CD14-positive monocyte (primary cell): ENCODE measurements at places on chromosomes 12 and 14.

DNA sequence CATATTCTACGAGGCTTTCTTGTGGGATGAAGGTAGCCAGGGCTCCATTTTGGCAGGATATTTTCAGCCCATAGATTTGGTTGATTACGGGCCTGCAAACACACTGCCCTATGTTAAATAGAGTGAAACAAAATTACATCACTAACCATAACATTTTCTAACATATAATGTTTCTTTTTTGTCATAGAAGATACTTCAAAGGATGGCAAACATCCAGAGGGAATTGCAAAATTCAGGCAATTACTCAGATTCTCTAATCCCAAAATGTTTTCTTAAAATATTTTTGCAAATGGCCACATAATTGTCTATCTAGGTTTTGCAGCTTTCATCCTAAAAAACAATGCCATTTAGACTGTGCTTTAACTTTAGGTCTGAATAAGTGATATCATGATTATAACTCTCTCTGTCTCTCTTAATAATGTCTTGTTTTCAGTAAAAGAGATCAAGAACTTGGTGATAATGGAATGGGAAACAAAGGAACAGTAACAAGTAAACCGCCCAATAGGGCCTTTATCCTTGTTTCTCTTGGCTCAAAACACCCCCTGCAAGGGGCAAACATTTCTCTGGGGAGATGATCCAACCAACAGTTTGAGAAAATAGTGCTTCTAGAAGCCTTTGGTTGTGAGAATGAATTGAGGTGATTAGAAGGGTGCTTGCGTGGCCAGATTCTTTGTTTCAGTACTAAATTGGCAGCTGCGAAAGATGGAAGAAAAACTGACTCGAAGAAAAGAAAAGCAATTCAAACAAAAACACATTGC, 54.4 kb upstream of the BTG1 start:
- no peak for DNase-seq

GRCh38 chr12:98373025-98373554, 142.3 kb upstream of the TMPO start:
- peak; percentile 2 for DNase-seq

GRCh38 chr14:55116246-55117030, 12.6 kb upstream of the LGALS3 start:
- peak; percentile 43 for DNase-seq

GRCh38 chr12:3122841-3123678, 45.9 kb downstream of the TSPAN9 start:
- no peak for DNase-seq

GRCh38 chr14:54310151-54310850, 86.5 kb upstream of the CDKN3 start:
- no peak for DNase-seq

GRCh38 chr12:1696800-1697199, 5.9 kb downstream of the ADIPOR2 start:
- DNase-seq: no peak

DNA sequence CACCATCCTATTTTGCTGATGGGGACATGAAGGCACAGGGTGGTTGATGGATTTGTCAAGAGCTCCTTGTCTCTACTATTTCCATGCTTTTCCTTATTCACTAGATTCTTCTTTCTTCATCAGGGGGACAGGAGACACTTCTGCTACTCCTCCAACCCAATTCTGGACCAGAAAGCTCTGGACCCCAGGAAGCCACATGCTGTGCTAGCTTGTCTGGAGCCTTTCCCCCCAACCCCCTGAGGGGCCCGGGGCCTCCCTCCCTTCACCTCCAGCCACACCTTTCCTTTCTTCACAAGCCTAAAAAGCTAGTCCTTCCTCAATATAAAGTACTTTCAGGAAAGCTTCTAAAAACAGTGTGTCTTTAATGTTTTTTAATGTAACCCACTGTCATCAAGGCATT, 75.1 kb upstream of the CAPRIN2 start:
- DNase-seq: no peak

DNA sequence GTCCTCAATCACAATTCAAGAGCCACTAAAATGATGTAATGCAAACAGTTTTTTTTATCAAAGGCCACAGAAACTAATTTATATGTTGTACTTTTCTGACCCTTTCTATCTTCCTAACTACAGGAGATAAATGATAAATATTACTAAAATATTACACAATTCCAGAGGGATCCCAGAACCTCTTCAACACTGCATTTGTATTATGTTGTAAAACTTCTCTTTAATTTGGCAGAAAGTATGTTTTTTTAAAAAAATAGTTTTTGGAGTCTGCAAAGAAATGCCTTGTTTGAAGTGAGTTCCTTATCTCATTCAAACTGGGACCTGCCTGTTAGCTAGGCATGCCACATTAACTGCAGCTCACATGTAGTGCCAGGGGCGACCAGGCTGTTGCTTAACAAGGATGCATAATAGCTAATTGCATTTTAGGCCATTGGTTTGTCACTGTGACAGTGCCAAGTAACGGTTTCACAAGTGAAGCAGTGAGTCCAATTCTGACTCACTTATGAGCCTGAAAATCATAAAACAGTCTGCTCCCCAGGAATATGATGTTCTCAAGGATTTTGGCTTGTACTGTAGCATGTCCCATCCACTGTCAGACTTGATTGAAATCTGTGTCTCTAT, 266.9 kb downstream of the KTN1 start:
- no peak for DNase-seq

- no peak for DNase-seq
Measured at GRCh38 chr14:30799933-30800332, 74.4 kb upstream of the COCH start.

DNA sequence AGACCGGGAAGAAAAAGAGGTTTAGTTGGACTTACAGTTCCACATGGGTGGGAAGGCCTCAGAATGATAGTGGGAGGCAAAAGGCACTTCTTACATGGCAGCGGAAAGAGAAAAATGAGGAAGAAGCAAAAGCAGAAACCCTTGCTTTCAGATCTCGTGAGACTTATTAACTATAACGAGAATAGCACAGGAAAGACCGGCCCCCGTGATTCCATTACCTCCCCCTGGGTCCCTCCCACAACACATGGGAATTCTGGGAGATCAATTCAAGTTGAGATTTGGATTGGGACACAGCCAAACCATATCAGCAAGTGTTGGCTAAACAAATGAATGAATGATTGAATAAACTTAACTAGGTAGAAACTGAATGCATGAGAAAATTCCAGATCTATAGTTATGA, 85.3 kb upstream of the PARP11 start:
- no peak for DNase-seq

- DNase-seq: no peak
Measured at GRCh38 chr14:72801381-72801812, 92.5 kb downstream of the DPF3 start.

- no peak for DNase-seq
Measured at GRCh38 chr12:84502180-84502860, 410.3 kb downstream of the SLC6A15 start.

DNA sequence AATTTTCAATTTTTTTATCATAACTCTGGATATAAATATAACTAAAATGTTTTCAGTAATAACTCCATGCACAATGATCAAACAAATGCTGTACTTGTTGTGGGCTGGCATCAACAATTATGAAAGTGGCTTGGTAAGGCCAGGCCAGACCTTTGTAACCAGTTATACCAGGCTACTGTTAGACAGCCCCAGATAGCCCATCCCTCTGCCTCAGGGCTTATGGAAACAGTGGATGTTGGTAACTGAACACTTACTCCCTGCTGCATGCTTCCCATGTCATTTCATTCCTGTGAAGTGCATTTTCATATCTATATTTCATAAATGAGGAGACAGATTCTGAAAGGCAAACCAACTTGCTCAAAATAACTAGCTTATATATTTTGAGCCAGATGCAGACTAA, 195.0 kb downstream of the SYT1 start:
- DNase-seq: no peak

- peak; percentile 12 for DNase-seq
Measured at GRCh38 chr12:100675432-100675831, 101.9 kb downstream of the GAS2L3 start.
